ENCODE measurements at places on chromosomes 2 and 18.

DNA sequence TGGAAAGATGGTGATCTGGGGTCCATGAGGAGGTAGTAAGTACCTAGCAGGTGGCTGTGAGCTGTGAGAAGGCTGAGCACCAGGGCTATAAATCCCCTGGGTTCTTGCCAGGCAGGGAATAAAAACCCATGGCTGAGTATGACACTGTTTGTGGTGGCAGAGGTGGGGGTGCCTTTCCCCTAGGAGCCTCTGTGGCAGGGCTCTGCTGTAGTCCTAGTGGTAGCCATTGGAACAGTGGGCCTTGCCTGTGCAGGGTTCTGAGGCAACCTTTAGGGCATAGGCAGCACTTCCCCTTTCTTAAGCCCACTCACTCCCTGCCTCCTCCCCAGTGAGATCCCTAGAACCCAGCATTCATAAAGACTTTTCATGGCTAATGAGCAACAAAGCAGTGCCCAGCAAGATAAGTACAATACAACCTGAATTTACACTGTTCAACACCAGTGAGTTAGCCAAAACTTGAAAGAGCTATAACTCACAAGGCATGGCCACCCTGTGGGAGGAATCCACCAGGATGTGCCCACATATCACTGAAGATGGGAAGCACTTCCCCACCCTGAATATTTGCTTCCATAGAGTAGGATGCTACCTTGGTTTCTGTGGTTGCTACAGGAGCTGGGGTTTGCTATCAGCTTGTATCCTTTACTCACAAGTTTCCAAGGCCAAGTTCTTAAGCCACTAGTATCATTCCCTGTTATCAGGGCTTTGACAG lies 100.9 kb upstream of the NEUROD1 start:
- no peak for DNase-seq

DNA sequence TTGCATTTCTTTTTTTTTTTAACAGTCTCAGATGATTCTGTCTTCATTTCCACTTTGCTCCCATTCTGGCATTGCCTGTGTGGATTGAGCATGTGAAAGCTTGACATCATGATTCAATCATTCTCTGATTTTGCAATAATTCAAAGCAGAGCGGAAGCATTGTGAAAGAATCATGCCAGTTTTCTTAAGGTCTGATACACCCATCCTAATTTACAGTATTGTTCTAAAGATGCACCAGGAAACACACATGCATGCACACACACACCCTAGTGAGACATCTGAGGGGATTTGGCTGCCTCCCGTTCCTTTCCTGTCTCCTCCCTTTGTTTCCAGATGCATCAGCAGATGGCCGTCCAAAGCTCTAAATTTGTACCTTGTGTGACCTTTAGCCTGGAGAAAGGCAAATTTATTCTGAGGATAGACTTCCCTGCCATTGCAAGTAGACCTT lies 97.3 kb downstream of the FMNL2 start:
- DNase-seq, result no peak

GRCh38 chr2:207229161-207229560 lies 63.4 kb upstream of the KLF7 start:
- DNase-seq, result no peak

GRCh38 chr18:68316636-68317035 lies 398.3 kb downstream of the TMX3 start:
- DNase-seq, result no peak

- no peak for DNase-seq
These were observed 491.4 kb upstream of the CRIM1 start for GRCh38 chr2:35864141-35864540.

DNA sequence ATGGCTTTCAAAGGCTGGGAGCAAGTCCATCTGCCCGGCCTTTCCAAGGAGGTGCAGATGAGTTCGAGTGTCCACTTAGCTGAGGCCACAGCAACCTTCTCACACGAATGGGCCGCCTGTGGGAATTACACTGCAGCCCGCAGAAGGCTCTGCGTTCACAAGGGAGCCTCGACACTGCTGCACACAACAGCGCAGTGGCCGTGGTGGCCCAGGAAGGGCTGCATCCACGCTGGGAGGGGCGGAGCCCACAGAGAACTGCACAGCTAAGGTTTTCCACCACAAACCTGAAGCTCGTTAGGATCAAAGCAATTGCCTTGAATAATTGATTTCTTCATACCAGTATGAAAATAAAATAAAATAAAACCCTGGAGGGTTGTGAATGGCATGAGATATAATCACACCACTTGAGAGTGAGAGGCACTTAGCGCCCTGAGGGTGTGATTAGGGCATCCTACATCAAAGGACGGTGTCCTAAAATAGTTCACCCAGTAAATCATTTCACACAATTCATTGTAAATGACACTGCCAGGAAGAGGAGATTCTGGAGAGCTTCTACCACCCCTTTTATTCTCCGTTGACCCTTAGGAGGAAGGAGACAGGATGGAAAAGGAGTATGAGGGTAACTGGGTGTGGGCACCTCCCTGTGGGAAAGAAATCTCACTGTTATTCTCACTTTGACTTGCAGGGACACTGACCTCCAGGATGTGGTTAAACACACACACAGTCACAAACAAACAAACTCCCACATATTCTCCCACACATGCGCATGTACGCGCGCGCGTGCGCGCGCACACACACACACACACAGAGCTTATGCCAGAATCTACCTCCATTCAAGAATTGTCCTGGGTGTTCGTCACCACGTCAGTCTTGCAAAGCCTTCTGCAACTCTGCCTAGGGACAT lies 256.6 kb upstream of the ID2 start:
- no peak for DNase-seq

DNA sequence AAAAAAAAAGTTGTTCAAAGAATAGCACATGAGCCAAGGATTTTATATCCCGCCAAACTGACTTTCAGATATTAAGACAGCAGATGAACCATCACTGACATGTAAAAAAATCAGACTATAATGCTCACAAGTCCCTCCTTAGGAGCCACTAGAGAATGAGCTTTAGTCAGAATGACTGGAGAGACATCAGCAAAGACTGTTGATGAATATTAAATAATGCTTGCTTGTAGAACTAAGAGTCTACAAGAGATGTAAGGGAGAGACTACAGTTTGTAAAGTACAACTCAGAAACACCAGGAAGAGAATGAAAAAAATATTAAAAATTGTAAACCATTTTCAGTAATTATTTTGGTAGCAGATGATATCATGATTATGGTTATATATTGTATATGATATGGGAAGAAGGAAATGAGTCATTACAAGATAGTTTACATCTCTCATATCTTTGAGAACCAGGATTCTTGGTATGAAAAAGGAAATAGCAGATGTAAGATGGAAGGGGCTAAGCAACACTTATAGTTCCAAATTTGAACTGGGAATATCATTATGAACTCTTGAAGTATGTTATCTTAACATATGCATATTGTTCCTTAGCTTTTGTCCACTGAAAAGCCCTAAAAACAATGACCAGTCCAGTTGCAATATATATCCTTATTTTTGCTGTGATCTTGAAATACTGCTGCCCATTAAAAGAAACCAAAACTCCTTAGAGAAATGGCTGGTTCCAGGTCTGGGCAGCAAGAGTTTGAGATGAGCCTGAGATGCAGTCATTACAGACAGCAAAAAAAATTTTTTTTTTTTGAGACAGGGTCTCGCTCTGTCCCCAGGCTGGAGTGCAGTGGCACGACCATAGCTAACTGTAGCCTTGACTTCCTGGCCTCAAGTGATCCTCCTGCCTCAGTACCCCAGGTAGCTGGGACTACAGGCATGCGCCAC lies 55.7 kb downstream of the PTPN2 start:
- no peak for DNase-seq

DNA sequence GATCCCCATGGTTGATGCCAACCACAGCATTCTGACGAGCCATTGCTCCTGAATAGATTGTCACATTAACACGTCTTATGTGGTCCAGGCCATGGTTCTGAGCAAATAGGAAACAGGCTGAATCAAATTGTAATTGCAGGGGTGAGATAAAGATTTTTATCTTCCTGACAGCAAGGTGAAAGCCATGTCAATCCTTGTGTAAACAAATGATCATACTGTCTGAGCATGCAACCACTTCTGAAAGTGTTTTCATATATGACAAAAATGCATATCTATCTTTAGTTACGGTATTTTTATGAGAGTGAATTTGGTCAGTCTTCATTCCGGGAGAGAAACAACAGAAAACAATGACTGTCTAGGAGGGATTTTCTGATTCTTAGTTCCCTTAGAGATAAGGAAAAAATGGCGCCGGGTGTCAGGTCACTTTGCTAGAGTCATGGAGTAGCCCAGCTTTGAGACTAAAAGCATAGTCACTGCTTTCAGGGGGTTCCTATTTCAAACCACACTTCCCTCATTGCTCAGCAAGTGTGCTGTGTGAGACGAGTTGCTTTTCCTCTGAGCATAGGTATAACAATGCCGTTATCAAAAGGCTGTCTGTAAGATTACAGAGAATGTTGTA lies 958.9 kb downstream of the DCDC2C start:
- DNase-seq, result no peak

Data from activated CD4-positive, alpha-beta T cell treated with anti-CD3 and anti-CD28 coated beads for 24 hours (primary cell).